Stimulated activated CD4-positive, alpha-beta T cell treated with anti-CD3 and anti-CD28 coated beads, Interleukin-4, amount 100 ng/mL, for 4 hours (primary cell): ENCODE measurements at places on chromosomes 16 and 17.

GRCh38 chr16:85127379-85127723 lies 15.1 kb upstream of the CIBAR2 start:
- DNase-seq: no peak

- DNase-seq: no peak
Measured at GRCh38 chr16:81521141-81521626, 76.6 kb downstream of the CMIP start.

DNA sequence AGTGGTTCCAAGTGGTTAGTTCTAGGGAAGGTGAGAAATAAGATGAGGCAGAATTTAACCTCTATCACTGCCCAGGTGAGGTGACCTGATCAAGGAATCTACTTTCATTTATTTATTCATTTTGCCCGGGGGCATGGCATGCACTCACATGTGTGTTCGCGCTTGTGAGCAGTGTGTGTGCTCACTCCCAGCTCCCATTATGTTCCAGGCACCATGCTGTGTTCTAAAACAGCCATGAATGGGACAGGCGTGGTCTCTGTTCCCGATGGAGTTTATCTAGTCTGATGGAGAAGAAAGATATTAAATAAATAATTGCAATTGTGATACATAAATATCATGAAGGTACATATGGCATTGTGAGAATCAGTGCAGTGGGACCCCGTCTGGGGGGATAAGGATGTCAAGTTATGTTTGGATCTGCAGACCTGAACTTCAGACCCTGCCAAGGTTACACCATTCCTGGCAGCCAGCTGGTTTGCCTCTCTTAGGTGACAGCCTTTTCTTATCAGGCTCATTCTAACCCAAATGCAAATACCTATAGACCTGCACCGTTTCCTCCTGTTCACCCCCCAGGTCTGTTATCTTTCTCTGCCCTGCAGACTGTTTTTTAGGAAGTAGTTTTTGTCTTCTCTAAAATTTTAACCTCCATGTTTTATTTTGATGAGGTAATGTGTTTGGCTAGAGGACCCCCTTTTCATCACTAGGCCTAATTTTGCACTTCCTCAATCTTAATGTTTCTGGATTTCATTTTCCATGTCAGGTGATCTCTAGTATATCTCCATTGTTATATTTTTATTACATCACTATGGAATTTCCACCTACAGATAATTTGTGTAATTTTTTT lies 11.8 kb downstream of the CYB5B start:
- no peak for DNase-seq

DNA sequence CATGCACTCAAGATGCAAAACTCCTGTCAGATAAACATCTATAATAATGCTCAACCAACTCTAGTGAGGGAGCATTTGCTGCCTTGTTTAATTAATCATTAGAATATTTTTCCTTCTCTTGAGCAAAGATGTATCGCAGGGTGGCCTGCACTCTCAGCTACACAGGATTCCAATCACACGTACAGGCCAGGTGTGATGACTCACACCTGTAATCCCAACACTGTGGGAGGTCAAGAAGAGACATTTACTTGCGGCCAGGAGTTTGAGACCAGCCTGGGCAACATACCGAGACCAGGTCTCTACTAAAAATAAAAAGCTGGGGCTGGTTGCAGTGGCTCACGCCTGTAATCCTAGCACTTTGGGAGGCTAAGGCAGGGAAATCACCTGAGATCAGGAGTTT lies 49.1 kb downstream of the ARHGAP17 start:
- no peak for DNase-seq

- no peak for DNase-seq
Measured at GRCh38 chr16:89248196-89248982, 30.9 kb downstream of the ZNF778 start.

DNA sequence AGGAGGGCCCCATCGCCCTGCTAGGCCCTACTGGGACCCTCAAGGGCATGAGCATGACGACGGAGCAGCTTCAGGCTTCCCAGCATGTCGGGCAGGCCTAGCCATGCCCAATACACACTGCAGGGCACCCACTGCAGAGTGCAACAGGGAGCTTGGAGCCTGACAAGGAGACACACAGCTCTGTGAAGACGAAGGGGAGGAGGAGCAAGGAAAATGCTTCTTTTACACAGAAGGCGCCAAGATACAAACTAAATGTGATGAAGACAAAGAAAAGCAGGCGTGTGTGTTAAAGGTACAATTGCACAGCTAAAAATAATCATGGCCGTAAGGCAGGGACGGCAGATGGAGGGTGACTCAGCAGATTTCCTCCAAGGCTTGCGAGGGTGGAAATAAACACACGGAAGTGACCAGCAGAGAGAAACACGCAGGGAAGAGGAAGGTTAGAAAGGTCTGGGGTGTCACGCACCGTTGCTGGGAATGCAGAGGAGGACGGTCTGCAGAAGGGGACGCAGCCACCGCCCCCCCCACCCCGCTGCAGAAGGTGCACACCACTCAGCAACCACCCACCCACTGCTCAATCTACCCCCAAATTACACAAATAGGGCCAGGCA lies 108.5 kb downstream of the ZNF778 start:
- DNase-seq: no peak

DNA sequence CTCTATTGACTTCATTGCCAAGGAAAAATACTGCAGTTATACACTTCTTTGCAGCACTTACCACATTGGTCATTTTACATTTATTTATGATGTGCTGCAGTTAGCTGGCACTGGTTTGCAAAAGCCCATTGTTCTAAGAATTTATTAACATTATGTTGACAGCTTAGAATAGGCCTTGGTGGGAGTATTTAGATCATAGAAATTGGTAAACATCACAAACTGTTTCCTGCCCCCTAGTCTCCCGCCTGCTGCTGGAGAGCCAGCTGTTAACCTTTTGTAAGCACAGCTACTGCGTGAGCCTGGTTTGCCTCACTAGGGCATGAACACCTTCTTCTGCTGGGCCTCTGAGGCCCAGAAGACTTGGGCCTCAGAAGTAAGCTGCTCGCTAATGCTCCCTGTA lies 651.4 kb upstream of the GOT2 start:
- no peak for DNase-seq

GRCh38 chr16:68793401-68793857 lies 49.9 kb upstream of the TANGO6 start:
- no peak for DNase-seq

DNA sequence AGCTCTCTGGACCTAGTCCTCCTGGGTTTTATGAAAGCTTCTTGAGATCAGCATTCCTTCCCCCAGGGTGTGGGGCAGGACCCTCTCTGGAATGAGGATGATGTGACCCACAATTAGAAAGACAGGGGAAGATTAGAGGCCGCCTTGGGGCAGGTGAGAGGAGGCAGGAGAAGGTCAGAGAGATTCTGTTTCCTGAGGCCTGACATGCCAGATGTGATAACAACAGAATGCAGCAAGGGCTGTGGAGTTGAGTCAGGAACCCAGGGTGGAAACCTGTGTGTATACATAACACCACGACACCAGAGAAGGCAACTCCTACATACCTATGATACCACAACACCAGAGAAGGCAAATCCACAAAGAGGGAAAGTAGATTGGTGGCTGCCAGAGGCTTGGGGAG lies 5.4 kb upstream of the SLC5A10 start:
- DNase-seq: no peak

- no peak for DNase-seq
Measured at GRCh38 chr17:72382971-72383722, 262.3 kb downstream of the SOX9 start.

- DNase-seq: no peak
Measured at GRCh38 chr16:671353-672131, 3.6 kb downstream of the RHOT2 start.

DNA sequence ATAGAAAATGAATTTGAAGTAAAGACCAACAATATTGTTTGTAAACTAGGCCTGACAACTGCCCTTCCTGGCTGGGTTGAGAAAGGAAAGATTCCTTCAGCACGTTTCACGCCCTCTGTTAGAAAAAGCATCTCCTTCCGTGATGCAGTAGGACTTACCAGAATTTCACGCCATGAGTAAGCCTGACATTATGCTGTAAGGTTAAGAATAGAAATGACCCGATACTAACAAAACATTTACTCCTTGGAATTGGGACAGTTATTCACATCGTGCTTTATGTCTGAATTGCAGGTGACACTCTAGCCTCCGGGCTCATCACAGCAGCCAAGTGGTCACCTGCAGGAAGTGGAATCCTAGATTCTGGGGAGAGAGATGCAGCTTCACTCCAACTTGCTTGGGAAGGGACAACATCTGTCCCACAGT lies 17.5 kb downstream of the MARCHF10 start:
- no peak for DNase-seq

DNA sequence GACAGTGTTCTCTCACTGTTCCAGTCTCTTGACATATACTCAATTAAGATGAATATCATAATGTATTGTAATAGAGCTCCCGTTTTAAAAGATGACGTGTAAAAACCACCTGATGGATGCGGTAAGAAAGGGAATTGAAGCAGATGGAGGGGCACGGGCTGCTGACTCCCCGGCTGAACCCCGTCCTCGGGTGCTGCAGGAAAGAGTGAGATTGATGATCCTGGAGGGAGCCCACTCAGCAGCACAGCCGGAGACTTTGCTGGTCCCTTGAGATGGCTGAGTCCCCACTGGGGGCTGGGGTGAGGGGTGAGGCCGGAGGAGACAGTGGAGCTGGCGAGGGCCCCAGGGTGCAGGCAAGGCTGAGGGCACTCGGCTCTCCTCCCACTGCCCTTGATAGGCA lies 217.4 kb downstream of the RPTOR start:
- DNase-seq: no peak

DNA sequence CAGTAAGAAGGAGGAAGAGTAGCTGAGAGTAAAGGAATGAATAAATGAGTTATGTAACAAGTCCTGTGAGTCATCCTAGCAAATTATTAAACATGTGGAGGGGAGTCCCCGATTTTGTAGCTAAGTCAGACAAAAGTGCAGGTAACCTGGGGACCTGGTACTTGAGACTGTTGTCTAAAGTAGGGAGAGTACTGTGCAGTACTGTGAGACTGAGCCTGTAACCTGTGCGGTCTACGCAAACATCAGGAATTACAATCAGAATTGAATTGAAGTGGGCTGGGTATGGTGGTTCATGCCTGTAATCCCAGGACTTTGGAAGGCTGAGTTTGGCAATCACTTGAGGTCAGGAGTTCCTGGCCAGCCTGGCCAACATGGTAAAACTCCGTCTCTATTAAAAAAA lies 35.7 kb downstream of the IKZF3 start:
- DNase-seq: no peak

DNA sequence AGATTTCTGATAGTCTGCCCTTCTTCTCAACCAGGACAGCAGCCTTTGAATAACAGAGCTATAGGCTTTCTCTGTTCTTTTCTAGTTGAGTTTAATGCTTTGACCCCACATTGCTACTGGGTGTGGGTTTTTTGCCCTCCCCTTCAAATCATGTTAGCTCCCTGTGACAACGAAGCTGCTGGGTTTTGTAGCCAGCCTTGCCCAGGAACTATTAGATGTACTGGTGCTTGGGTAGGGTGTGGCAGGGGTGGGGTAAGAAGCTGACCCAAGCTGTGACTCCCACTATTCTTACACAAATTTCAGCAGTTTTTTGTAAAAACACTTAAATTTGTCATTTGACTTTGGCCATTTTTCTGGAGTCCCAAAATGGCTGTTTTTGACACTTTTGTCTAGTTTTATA lies 69.7 kb downstream of the NLK start:
- DNase-seq: no peak
